GDM1 (cell line): ENCODE measurements at places on chromosomes 13 and 19.

DNA sequence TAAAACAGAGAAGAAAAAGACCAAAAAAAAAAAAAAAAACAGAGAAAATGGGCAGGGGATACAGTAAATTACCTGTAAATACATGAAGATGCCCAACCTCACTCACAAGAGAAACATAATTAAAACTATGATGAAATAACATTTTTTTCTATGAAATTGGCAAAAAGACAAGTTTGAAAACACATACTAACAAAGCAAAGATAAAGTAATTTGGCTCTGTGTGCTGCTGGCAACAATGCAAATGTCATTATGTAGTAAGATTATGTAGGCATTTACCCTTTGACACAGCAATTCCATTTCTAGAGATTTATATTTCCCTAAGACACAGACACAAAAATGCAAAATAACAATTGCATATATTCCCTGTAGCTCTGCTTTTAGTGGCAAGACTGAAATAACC lies 20.2 kb downstream of the ZC3H13 start:
- no peak for DNase-seq

DNA sequence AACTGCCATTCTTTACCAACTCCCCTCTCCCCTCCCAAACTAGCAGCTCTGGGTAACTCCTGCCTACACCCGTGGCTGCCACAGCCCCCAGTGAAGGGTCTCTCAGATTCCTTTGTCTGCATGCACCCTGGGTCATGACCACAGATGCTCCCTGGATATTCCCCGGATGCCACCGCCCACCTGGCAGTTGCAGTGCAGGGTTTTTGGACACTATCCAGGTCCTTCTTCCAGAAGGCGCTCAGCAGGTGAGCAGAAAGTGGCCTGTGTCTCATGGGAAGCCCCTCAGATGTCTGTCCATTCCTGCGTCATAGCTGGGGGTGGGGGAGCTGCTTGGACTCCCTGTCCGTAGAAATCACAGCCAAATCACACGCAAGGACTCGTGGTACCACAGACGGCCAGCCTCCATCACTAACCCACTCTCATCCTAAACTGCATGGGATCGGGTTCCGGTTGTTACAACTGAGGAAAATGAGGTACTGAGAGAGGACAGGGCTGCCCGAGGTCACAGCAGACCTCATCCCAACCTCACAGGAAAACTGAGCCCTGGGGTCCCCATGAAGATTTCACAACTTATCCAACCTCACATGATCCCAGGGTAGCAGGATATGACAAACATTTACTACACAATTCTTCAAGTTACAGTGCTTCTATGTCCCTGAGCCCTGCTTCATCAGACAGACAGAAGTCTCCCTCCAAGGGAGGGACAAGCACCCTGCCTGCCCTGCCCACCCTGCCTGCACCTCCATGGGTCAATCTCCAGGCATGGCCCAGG lies 38.6 kb downstream of the ELL start:
- DNase-seq, result no peak

DNA sequence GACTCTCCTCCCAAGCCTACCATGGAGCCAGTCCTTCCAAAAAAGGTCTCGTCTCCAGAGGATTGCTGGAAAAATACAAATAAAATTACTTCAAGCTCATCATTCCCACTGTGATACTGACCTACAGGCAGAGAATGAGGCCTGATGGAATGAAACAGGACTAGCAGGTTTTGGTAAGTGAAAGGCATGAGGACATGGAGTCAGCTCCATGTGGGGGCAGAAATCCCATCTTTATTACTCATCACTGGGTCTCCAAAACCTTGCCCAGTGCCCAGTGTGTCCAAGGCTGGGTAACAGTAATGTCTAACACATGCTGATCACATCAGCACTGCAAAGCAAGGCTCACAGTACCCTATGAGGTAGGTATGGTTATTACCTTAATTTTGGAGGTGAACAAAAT lies 235.4 kb downstream of the DNAJC15 start:
- DNase-seq, result no peak

GRCh38 chr19:38661996-38662395 lies 14.5 kb downstream of the ACTN4 start:
- no peak for DNase-seq

DNA sequence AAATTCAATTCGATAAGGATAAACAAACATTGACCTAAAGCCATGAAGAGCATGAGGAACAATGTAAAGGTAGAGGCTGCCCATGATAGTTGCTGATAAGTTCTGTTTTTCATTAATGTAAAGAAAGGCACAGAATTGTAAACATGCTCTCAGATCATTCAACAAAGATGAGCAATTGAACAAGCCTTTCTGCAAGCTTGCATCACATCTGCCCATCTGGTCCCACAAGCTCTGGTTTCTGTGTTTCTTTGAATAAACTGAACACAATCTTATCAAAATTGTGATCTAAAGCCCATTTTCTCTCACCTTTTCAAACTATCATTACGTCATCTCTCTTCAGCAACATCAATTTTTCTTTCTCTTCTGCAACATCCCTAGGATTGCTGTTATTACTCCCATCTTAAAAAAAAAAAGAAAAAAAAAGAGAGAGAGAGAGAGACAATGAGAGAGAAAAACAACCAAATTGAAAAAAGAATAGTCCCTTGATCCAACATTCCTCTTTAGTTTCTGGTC lies 487.2 kb upstream of the GPC6 start:
- DNase-seq, result no peak

- no peak for DNase-seq
Measured at GRCh38 chr13:77980592-77980991, 62.0 kb upstream of the EDNRB start.

DNA sequence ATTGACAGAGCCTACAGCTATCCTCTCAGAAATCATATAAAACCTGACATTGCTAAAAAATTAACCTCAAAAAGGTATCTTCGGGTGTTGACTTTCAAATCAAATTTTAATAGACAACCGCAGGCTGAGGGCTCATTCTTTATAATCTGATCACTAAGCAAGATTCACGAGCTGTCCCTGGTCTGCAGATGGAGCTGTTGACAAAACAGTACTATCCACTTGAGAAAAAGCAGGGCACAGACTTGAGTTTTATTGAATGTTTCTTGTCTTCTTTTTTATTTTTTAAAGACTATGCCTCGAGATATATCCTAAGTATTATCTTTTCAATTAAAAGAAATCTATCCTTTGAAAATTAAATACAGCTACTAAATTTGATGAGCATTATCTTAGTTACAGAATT lies 540.5 kb downstream of the PCDH9 start:
- no peak for DNase-seq

- no peak for DNase-seq
Measured at GRCh38 chr13:46644816-46645215, 91.8 kb downstream of the LRCH1 start.

GRCh38 chr13:46595136-46595884 lies 42.3 kb downstream of the LRCH1 start:
- no peak for DNase-seq

DNA sequence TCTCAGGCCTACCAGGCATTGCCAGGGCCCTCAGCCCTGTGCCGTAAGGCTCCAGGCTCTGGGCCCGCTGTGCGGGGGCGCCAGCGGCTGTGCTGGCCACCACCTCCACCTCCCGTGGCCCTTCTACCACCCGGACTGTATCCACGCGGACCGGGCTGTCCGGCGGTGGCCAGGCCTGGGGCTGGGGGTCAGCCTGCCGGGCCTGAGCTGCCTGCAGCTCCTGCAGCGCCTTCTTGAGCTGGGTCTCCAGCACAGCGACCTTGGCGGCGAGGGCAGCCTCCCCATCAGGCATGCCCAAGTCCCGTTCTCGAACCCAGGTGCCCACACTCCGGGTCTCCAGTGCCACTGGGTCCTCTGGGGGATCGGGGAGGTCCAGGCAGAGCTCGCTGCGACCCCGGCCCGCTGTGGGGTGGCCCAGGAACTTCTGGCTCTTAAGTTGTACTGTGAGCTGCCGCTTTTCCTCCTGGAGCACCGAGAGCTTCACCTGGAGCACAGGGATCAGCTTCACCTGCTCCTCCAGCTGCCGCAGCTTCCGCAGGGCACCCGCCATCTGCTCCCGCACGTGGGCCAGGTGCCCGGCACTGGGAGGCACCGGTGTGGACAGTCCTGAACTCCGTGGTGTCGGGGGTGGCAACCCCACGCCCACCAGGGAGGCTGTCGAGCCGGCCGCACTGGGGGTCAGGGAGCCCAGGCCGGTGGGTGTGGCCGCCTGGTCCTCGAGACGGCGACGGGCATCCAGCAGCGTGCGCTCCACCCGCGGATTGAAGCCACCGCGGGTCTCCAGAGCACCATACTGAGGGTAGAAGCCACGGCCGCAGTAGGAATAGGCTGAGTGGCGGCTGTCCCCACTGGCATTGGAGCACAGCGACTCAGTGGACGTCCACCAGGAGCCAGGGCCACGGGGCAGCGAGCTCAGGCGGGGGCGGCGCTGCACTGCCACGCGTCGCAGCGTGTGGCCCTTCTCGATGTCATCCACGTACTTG lies 4.1 kb downstream of the KANK2 start:
- DNase-seq, result no peak

- no peak for DNase-seq
Measured at GRCh38 chr13:104796581-104796980, 1730.4 kb upstream of the SLC10A2 start.

GRCh38 chr19:18798384-18799352 lies 7.6 kb upstream of the COMP start:
- DNase-seq, result no peak

GRCh38 chr13:93535251-93535650 lies 308.6 kb downstream of the GPC6 start:
- no peak for DNase-seq

GRCh38 chr13:80900561-80900960 lies 559.6 kb upstream of the SPRY2 start:
- no peak for DNase-seq

DNA sequence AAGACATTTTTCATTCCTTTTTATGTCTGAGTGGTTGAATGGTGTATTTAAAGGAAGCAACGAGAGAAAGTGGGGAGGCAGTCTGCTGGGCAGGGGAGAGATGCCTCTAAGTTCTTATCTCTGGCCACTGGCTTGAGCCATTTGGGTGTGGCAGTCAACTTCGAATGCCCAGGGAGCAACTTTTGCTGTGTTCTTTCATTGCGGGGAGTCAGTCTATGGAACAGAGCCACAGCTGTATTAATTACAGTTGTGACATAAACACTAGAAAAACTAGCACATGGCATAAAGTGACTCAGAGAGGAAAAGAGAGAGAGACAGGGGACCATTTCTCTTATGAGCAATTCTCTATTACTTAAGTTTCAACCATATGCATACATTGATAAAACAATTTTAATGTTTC lies 40.4 kb upstream of the PDCD5 start:
- DNase-seq, result no peak

DNA sequence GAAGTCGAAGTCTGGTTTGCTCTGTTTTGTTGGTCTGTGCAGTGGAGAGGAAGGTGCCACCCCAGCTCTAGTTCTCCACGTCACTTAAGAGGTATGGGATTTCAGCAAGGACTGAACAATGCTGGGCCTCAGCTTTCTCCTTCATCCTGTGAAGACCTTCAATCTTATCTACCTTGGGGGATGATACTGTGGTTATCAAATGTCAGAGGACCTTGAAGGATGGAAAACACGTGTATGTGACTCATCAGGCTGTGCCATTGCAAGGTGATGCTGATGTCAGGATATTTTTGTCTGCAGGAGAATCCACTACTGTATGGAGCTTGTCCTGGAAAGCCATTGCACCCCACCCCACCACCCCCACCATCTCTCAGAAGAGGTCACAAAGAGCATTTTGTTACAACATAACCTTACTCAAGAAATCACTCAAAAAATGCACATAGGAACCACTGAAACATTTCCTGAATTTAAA lies 81.4 kb upstream of the UQCRFS1 start:
- DNase-seq, result no peak

- peak; percentile 6 for DNase-seq
Measured at GRCh38 chr13:20160306-20161274, at the start of gene GJA3. TSS of gene GJA3 (minus strand) at chr13:20161052. CDS start at chr13:20143288, 17,764 bp downstream.

GRCh38 chr13:113052206-113052605 lies 53.4 kb upstream of the F7 start:
- no peak for DNase-seq

DNA sequence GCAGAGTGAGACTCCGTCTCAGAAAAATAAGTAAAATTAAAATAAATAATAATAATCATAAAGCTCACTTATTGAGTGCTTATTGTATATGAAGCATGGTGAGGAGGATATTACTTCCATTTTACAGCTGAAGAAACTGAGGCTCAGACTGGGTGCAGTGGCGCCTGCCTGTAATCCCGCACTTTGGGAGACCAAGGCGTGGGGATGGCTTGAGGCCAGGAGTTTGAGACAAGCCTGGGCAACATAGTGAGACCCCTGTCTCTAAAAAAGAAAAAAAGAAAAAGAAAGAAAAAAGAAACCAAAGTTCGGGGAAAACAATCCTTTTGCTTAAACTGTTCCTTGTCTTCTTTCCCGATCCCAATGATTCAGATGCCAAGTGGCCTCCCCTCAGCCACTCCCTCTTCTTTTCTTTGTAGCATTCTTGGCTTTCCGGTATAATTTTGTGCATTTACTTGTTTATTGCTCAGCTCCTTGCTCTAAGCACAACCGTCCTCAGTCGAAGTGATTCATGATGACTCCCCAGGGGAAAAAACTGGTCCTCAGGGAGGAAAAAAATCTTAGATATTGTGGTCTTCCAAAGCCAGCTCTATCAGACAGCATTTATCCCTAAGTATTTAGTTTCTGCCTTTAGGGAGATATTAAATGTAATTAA lies 965 bp upstream of the EIF3G start:
- DNase-seq, result no peak

DNA sequence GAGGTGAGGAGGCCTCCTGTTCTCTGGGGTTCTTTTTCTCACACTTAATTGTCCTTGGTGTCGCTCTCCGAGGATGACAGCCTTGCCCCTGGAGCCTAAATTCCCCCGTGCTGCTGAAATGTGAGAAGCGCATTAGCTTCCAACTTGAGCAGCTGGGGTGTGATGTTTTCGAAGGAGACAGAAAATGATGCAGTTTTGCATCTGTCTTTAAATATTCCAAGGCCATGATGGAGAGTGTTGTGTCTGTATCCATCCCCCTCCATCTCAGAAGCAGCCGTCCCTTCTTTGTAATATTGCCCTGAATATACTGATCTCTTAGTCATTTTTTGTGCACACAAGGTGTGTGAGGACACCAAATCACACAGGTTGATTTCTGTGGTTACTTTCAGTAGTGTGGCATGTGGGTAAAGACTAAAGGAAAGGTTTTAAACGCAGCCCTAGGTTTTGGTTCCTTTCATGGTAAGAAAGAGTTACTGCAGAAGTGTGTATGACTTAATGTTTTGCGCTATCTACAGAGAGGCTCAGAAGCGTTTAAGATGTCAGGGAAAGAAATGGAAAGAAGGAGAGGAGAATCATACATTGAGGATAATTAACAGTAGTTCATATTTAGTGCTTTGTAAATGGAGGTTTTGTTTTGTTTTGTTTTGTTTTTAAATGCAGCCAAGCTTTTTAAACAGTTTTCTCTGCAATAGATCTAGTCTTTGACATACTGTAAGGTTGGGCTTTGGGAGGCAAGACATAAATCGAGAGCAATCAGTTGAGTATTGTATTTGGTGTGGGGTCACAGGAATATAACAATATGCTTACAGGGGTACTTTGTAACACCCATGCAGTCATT lies 1.6 kb downstream of the NBEA start:
- no peak for DNase-seq
